ENCODE measurements at places on chromosomes 4 and X.
A peak's percentile ranks its signal among the peaks of the same experiment; 100 is the strongest.

- DNase-seq = no peak
Observed at GRCh38 chrX:54922547-54922946, 1.9 kb downstream of the TRO start.

DNA sequence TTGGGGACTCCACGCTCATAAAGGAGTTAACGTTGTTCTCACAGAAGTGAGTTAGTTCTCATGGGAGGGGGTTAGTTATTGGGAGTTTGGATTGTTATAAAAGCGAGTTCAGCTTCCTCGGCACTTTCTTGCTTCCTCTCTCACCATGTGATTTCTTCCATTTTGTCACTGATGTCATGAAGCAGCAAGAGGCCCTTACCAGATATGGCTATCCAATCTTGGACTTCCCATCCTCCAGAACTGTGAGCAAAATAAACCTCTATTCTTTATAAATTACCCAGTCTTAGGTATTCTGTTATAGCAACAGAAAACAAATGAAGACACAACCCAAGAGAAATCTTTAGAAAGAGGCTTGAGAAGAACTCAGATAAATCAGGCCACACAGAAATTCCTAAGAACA lies 29.5 kb downstream of the RELL1 start:
- no peak for DNase-seq

DNA sequence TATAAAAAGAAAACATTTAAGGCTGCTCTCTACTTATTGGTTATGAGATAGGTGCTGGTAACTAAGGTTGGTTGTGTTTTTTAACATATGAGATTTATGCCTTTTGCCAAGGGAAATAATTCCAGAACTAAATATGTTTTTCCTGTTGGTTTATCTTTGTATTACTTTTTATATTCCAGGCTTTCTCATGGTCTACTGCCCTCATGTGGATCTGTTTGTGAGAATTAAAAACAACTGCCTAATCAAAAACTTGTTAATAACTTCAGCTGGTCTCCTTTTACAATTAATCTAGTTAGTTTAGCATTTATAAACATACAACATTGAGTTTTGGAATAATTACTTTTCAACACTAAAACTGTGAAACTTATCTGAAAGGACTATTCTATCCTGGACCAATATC lies 1208.3 kb downstream of the ADGRL3 start:
- no peak for DNase-seq

DNA sequence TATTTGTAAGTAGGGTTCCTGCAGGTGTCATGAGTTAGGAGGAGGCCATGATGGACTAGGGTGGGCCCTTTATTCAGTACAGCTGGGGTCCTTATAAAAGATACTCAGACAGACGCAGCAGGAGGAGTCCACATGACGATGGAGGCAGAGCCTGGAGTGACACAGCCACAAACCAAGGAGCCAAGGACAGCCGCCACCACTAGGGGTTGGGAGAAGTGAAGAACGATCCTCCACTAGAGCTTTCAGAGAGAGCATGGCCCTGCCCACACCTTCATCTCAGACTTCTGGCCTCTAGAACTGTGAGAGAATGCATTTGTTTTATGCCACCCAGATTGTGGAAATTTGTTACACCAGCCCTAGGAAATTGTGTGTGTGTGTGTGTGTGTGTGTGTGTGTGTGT lies 31.1 kb downstream of the JAKMIP1 start:
- no peak for DNase-seq

GRCh38 chr4:38923746-38924145 lies 56.1 kb downstream of the FAM114A1 start:
- no peak for DNase-seq

DNA sequence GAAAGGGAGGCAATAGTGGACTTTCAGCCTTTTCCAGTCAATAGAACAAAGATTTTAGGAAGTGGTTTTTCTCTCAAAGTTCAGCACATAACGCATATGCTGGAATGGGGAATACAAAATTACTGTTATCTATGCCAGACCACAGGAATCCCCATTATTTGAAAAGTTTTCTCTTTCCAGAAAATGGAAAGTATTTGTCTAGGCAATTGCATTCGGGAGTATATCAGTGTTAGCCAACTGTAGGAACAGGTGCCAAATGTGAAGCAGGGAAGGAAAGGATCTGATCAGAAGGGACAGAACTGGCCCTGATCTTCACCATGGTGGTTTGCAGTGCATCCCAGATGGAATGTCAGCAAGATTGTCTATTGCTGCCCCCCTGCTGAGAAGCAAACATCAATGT lies 213.6 kb downstream of the CPE start:
- DNase-seq = no peak

GRCh38 chr4:22487328-22487727 lies 28.5 kb downstream of the ADGRA3 start:
- DNase-seq = no peak

- no peak for DNase-seq
Observed at GRCh38 chr4:99149426-99150019, 5.4 kb upstream of the ADH4 start.

DNA sequence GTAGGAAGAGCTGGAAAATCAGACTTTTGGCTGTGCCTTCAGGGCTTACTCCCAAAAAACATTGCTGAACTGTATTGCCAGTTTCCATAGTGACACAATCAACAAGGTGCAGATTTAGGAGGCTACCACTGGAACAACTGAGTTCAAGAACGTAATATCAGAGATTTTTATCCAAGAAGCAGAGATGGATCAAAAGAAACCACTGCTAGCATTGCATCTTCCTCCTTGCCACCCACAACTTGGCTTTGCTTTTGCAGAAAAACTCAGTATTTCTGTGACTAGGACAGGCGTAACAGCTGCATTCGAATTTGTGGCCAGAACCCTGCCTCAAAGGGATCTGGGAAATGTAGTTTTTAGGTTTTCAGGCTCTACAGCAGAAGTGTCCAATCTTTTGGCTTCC lies 27.8 kb upstream of the WDFY3 start:
- no peak for DNase-seq

- no peak for DNase-seq
Observed at GRCh38 chrX:39676434-39676833, 421.3 kb downstream of the BCOR start.

DNA sequence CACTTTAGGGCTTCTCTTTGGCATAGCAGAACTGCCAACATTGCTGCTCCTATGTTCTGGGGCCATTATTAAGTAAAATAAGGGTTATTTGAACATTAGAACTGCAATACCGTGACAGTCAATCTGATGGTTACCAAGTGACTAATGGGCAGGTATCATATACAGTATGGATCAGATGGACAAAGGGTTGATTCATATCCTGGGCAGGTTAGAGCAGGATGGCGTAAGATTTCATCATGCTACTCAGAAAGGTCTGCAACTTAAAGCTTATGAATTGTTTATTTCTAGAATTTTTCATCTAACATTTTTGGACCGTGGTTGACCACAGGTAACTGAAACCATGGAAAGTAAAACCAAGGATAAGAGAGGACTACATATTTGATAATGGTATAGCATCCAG lies 40.9 kb downstream of the BRCC3 start:
- no peak for DNase-seq

DNA sequence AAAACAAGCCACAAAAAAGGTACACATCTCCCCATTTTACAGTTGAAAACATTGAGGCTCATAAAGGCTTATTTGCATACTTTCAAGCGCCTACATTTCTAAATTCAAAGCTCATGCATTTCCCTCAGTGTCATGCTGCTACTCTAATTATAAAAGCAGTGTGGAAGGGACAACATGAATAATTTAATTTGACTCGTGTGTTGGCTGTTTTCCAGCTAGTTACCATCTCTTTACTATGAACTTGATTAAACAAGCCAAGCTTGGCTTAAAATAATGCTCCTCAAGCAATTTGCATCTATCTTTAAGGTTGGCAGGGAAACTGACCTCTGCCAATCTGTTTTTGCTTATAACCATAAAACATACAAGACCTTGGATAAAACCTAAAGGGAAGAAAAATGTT lies 252.5 kb upstream of the NEIL3 start:
- DNase-seq = no peak

GRCh38 chr4:104942990-104943743 lies 203.5 kb upstream of the TET2 start:
- no peak for DNase-seq

GRCh38 chr4:145679520-145679919 lies 426 bp upstream of the C4orf51 start:
- DNase-seq = no peak

DNA sequence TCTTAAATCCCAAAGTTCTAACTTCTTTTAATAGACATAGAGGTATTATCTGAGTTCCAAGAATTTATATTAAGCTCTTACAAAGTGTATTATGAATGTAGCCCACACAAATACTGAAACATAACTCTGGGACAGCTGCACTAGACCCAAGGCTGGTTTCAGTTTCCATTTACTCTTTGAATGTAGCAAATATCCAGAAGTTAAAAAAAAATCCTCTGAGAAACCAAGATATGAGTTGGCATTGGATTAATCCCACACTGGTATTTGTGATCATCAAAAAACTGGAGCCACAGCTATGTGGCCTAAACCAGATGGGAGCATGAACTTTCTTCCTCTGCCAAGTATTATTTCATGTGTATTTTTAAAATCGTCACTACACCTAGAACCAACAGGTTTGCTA lies 23.6 kb upstream of the SMPX start:
- DNase-seq = no peak

DNA sequence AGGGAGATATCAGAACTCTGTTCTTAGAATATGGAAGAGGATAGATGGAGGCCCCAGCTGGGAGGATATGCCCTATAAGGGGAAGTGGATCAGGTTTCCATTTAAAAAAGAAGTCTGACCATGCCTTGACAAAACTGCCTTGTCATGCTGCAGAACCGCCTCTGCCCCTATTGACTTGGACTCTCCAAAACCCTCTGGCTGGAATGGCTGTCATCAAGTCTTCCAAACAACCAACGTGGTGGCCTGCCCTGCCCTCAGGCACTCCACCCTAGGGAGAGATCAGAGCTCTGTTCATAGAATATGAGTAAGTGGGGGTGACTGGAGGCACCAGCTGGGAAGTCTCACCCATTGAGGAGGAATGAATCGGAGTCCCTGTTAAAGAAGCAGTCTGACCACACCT lies 114.9 kb downstream of the VSIG4 start:
- no peak for DNase-seq

GRCh38 chrX:110265661-110266060 lies 52.2 kb downstream of the AMMECR1 start:
- no peak for DNase-seq

DNA sequence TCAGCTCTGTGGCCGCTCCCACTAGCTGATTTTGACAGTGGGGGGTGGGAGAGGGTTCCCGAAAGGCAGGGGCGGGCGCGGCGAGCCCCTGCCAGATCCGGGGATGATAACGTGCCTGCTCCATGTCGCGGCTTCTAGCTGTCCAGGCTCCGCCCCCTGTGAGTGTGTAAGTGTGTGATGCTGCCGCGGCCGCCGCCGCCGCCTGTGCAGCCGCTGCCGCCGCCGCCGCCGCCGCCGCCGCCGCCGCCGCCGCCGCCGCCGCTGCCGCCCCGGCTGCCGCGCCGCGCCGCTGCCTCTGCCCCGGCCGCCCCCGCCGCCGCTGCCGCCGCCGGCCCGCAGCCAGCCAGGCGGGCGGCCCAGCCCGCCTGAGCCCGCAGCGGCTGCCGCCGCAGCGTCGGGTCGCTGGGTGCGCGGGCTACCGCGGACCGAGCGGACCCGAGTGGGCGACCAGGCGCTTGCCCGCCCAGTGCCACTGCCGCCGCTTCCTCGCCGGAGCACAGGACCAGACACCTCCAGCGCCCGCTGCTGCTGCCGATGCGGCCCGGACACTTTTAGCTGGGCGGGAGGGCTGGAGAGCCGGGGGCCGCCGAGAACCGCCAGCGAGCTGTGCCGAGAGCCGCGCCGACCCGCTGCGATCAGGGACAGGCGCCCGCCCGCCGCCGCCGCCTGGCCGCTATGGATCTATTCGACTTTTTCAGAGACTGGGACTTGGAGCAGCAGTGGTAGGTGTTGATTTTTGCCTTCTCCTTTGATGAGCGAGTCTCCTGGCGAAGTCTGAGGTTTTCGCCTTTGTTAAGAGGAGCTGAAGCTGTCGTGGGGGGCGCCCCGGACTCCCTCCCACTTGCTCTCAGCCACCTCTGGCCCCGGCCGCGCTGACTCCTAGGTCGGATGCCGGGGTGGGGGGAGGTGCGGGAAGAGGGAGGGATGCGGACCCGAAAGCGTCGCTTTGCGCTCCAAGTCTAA lies at the start of gene AFF2:
Gene AFF2, plus strand, starts transcription at position 195 of the 963 bp plus-strand sequence. Its CDS starts 481 bp downstream, at position 676.
- peak; percentile 41 for DNase-seq

DNA sequence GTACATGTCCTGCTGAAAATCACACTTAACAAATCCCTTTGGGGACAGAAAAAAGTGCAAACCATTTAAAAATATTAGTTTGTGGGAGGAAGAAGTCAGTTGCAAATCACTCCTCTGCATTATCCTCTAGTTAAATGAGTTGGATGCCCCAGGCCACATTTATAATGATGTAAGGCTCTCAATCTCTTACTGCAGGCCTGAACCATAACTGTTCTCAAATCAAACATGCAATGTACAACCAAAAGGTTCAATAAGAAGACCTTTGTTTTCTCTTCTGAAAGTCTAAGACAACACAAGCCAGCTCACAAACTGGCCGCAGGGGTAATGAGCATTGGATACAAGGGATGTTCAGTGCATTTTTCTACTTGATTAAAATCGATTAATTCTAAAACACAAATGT lies 39.7 kb downstream of the IGFBP7 start:
- DNase-seq = no peak

DNA sequence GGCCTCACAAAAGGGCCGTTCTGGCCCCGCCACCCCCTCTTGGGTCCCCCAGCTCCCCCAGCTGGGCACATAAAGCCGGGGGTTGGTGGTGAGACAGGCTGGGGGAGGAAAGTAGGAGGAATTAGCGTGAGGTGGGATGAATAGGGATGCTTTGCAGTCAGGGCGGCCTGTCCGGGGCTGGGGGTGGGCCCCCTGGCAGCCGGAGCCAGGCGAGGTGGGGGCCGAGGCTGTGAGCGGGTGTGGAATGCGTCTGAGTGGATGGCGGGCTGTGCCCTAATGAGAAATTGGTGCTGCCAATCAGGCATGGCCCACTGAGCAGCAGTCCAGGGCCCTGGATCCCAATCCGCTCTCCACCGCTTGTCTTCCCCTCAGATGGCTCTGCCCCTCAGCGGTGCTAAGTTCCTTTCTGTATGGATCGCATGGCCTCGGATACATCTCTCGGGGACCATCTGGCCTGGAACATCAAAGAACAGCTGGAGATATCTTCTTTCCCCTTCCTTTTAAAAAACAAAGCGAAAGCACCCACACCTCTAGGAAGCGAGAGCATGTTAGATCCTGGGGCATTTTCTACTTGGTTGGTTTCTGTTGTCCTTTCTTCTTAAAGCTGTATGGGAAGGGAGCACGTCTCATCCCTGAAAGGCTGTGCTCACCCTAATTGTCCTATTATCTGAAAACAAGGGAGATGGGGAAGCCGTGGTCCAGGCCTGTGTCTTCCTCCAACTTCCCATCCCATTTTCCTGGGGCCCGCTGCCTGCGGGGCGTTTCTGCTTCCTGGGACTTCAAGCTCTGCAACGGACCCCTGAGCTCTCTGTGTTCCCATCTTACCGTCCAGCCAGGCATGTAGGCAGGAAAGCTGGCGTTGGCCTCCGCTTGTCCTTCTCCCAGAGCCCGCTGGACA lies 106.9 kb downstream of the SORCS2 start:
- no peak for DNase-seq

GRCh38 chr4:122827258-122827878 lies 737 bp downstream of the FGF2 start:
- DNase-seq = peak; percentile 38

- no peak for DNase-seq
Observed at GRCh38 chr4:90486346-90486745, 359.2 kb downstream of the CCSER1 start.

- no peak for DNase-seq
Observed at GRCh38 chrX:54246866-54247265, 63.8 kb upstream of the FAM120C start.

GRCh38 chr4:145502809-145503208 lies 21.2 kb downstream of the SMAD1 start:
- DNase-seq = no peak

- no peak for DNase-seq
Observed at GRCh38 chrX:23737413-23737812, 5.7 kb downstream of the ACOT9 start.
